ENCODE measurements at places on chromosomes 2 and 18.

DNA sequence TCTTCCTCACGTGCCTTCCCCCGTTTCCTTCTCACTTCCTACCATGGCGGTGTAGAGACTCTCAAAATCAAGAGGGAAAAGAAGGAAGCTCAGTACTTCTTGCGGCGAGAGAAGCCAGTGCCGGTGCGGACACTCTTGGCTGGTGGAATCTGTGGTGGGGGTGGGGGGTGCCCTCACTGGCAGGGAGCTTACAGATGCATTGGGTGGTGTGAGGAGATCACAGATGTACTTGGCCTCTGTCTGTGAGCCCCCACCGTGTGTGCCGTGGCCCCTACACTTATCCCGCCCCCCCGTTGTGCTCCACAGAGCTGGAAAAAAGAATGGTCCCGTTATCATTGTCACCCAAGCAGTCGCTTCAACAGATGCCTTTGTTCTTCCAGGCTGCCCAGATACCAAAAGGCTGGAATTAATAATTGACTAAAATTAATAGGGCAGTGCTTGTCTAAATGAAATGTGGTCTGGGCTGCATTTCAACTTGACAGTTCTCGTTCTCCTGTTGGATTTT is 79.8 kb downstream of the VAPA start:
- no peak for DNase-seq

GRCh38 chr2:147548451-147548850 is 296.4 kb upstream of the ACVR2A start:
- DNase-seq: no peak

DNA sequence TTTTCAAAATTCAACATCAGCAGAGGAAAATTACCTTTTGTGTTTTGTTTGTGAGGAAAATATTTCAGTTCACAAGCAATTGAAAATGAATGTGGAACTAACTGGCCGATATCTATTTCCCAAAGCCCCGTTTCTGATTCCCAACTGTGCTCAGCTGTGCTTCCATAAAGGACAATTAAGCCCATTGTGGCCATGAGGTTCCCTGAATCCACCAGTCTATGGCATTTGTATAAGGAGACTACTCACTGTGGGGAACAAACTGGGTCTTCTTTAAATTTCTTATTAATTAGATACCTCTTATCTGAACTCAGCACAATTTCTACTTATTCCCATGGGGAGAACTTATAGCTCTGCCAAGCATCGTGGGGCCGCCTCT is 31.4 kb upstream of the AGAP1 start:
- no peak for DNase-seq

- DNase-seq: no peak
Observed at GRCh38 chr2:196464311-196464710, 175.2 kb upstream of the CCDC150 start.

DNA sequence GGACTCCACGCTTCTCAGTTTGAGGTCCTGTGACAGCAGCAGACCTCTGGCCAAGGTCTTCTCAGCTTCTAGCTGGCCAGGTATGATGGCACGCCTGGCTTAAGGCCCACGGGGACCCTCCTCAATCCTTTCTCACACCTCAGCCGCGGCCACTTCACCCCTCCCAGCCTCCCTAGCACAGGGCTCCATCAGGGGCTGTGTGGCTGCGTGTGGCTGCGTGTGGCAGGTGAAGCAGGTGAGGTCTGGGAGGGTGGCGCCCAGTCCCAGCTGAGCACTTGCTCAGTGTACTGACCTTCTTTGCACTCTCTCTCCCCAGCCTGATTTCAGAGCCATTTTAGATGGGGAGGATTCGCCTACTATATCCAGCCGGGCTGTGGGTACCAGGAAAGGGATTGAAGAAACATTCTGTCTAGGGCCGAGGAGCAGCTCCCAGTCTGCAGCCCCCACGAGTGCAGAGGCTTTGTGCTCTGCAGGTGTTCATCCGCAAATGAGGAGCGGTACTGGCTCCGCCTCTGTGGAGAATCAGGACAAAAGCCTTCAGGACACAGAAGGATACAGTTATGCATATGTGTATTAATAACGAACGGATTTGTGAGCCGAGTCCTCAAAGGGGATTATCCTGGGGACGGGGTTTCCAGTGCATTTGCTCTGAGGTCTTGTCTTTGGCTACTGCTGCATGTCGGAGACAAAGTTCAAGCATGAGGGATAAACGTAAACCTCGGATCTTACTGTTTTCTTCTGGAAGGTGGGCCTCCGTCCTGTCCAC is 236.9 kb upstream of the RAB6C start:
- no peak for DNase-seq

GRCh38 chr2:198279026-198279425 is 474.6 kb downstream of the PLCL1 start:
- DNase-seq: no peak

DNA sequence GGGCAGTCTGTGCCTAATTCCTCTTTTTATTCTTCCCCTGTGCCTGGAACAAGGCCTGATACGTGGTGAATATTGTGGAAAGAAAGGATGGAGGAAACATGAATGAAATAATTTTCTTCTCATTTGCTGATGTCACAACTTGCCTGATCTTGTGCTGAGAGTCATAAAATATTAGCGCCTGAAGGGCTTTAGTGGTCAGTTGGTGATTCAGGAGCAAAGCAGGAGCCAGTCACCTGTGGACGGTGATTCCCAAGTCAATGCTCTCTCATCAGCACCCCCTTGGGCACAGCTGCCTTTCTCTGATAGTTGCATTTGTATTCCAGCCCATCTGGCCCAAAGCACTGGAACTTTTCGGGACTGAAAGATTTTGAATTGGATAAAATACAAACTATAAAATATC is 502.6 kb upstream of the RAB12 start:
- DNase-seq: no peak

DNA sequence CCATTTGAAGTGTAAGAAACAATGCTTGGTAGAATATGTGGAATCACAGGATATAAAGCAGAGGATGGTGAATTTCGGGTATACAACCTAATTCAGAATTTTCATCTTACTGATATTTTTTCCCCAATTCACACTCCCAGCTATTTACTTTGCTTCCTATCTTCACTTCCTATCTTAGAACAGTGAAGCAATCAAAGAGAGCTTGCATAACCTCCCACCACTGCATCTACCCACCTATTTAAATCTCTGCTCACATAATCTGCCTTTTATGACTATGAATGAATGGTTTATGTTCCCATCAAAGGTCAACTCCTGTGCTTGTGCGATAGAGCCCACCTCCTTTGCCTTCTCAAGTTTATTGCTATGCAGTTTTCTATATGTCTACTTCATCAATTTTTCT is 3.3 kb downstream of the RMDN2 start:
- no peak for DNase-seq

- no peak for DNase-seq
Observed at GRCh38 chr18:40326985-40327384, 1628.0 kb upstream of the PIK3C3 start.

- DNase-seq: no peak
Observed at GRCh38 chr2:64649013-64649484, 4.7 kb downstream of the SERTAD2 start.

DNA sequence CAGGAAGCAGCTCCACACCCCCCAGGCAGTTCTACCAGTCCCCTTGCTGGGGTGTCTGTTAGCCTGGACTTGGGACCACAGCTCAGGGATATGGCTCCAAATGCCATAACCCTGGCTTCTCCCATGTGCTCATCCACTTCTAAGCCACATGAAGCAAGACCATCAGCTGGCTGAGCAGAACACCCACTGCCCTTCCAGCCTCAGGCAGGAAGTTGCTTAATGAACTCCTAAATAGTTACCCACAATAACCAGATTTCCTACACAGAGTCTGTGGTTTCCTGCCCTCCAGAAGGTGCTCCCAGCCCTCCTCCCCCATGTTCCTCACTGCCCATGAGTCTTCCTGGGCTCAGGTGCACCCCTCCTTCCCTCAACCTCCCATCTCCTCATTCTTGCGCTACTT is 98.3 kb upstream of the EPC2 start:
- DNase-seq: no peak

GRCh38 chr2:121063471-121063870 is 221.5 kb downstream of the TFCP2L1 start:
- DNase-seq: peak; percentile 30

- peak; percentile 44 for DNase-seq
Observed at GRCh38 chr2:238942726-238943300, 94.9 kb downstream of the TWIST2 start.

- no peak for DNase-seq
Observed at GRCh38 chr2:176018708-176019107, 16.6 kb upstream of the LNPK start.

GRCh38 chr2:239353692-239354091 is 47.1 kb downstream of the HDAC4 start:
- DNase-seq: no peak

- peak; percentile 60 for DNase-seq
Observed at GRCh38 chr2:85668009-85668856, at the start of gene SFTPB. TSS of gene SFTPB (minus strand) at chr2:85668199. CDS start at chr2:85668183, 16 bp downstream.

DNA sequence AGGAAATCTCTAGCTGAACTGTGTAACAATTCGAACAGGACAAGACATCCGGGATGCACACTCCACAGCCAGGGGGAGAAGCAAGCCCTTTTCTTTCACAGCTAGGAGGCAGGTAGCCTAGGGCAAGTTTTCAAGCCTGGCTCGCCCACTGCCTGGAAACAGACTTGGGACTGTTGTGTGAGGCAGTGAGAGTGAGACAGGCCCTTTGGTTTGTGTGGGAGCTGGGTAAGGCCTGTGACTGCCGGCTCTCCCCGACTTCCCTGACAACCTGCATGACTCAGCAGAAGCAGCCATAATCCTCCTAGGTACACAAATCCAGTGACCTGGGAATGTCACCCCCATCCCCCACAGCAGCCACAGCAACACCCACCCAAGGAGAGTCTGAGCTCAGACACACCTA is 179.7 kb downstream of the WDPCP start:
- DNase-seq: no peak

DNA sequence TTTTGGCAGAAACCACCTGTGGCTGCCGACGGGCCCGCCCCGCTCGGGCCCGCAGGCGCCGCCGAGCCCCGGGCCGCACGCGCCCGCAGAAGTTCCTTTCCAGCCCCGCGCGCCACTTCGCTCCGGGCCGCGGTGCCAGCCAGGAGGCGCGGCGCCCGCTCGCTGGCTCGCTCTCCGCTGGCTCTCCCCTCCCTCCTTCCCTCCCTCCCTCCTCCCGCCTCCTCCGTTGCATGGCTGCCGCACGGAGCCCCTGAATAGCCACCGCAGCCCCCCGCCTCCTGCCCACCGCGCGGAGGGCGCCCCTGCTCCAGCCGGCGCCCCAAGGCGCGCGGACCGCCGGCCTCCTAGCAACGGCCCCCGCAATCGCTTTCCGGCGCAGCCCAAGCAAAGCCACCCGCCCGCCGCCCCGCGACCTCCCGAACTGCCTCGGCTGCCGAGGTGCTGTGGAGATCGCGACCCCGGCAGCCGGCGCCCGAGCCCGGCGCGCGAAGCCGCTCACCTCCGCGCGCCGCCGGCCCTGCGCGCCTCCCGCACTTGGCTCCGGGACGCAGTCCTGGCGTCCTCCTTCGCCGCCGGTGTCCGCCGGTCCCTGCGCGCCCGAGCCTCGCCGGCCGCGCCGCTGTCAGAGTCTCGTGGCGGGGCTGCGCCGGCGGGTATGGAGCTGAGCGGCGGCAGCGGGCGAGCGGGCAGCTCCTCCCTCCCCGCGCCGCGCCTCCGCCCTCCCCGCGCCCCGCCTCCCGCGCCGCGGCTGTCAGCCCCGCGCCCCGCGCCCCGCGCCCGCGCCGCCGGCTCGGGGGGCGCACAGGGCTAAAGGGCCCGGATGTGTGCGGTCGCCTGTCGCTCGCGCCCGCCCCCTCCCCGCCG is at the start of gene ZBTB7C:
Gene ZBTB7C, minus strand, starts transcription at position 657 of the 864 bp plus-strand sequence.
- DNase-seq: peak; percentile 77

DNA sequence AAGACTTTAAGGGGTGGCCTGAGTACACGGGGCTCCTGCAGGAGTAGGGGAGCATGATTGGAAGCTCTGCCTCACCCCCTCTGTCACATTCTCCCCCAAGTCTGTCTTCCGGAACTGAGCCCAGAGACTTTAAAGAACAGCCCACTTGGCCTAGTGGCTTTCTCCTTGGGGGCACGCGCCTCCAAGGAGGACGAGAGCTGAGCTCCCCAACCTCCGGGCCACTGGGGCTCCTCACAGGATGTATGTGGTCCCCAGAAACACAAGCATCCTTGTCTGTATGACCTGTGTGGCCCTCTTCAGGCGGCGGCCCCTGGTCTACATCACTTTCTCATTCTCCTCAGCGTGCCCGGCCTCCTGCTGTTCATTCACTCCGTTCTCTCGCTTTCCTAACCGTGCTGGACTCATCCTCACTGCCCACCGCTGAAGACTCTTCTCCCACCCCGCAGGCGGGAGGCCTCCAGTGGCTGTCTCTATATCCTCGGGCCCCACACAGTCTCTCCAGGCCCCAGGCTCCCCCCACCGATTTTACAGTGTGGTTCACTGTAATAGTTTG is 23.7 kb downstream of the KCNF1 start:
- no peak for DNase-seq

- no peak for DNase-seq
Observed at GRCh38 chr2:187468262-187468661, 20.2 kb upstream of the CALCRL start.

DNA sequence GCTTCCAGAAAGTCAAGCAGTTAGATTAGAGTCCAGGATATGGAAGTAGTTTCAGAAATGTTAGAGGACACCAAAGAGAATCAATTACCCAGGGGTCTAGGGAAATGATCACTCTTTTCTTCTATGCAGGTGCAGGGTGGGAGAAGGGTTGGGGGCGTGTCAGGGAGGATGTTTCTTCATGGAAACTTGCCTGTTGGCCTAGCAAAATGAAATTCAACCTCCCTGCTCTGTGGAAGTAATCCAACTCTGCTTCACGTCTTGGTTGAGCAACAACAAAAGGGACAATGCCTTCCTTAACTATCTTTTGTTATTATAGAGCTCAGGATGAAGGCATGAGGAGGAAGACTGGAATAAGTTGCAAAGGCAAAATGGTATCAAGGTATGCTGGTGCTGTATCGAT is 210.8 kb upstream of the ETAA1 start:
- DNase-seq: no peak

DNA sequence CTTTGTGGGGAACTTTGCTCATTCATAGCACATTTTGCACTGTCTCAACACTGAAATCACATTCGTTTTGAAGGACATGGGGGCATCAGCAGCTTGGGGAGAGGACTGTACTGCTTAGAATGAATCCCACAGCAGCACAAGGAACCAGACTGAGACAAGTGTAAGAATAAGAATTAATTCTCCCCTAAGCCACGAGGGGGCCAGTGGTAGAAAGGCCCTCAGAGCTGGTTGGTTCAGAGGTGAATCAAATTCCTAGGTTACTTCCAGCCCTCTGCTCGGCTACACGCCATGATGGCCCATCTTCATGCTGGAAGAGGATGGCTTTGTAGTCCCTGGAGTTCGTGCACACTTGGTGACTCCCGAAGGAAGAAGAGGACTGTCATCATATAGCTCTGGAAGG is 12.0 kb upstream of the MC5R start:
- DNase-seq: peak; percentile 36

DNA sequence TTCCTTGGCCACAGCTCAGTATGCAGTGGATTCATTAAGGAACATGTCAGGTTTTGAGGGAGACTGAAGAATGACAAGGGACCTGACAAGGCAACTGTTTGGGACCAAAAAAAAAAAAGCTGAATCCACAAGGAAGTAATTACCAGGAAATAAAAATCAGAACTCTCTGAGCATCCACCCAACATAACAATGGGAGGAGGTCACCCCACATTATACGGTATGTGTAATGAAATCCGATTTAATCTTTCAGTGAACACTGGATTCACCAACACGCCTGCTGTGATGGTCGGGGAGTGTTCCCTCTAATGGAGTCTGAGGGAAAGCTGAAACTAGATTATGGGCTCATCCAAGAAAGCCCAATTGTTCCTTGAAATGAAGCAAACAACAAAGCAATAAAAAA is 329.3 kb downstream of the ETAA1 start:
- no peak for DNase-seq
